HCT116 (cell line): ENCODE measurements at places on chromosomes 4 and X. TPM values are rescaled to one million over a fixed set of nuclear protein-coding genes. Genes with fewer than 3 reads are reported as not detected.
A peak's percentile ranks its signal among the peaks of the same experiment; 100 is the strongest.

Gene MAGEB10
- not detected for total RNA-seq

DNA sequence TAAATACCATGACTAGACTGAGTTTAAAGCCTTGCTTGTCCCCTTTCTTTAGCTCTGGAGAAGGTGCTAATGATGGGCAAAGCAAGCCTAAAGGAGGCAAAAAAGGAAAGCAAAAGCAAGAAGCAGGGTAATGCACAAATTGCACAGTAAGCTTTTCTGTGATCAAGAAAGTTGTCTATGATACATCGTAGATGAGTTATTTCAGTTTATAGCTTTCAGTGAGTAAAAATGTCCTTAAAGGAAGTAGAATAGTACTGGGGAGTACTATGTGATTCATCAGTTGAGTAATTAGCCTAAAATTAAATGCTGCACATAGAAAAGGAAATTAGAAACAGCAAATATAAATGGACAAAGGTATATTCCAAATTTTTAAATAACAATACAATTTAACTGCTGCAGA, 50.2 kb upstream of the PDE5A start:
- H3K4me1 ChIP-seq: no peaks in the 10 kb centered on the region
- H3K4me3 ChIP-seq: no peak overlapping the region
- no peaks in the 10 kb centered on the region for H3K36me3 ChIP-seq
- no peak for DNase-seq

Gene EDA
- 5.2 TPM for total RNA-seq

DNA sequence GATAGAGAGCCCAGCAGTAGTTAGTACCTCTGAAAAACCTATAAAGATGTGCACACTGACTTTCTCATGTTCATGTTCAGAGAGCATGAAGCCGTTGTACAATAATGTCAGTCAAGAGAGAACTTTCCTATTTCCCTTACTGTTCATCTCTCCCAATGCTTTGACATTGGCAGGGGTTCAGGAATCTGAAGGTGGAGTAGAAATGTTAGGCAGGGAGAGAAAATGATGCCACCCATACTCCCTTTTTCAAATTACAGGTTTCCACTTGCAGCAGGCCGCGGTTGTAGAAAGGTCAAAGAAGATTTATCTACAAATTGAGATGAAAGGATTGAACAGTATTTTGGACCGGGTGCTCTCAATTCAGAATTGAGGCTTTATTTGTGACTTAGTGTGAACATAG, 84.3 kb downstream of the DCAF8L2 start:
- H3K27ac ChIP-seq: no peak overlapping the region
- no peak for DNase-seq
- H3K4me1 ChIP-seq: no peaks in the 10 kb centered on the region
- H3K36me3 ChIP-seq: no peaks in the 10 kb centered on the region

Gene PAK3
- not detected for total RNA-seq

Gene CPE
- 29.3 TPM for total RNA-seq

DNA sequence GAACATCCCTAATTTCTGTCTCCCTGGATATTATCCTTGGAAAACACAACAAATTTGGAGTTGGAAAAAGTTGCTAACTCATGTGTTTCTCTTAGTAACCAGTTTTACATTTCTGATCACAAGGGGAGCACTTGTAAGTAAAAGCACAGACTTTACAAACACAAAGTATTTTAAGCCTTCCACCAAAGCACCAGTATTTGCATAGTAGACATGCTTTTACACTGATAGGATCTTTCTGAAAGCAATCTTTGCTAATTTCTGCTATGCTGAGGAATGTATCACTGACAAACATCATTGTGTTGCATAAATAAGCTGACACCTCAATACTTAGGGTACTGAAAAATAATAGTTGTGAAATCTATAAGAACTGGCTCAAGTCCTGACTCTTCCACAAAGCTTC, 100.6 kb downstream of the MID1 start:
- H3K27ac ChIP-seq: no peak overlapping the region
- no peaks in the 10 kb centered on the region for H3K4me1 ChIP-seq
- H3K4me3 ChIP-seq: no peak overlapping the region
- no peaks in the 10 kb centered on the region for H3K36me3 ChIP-seq
- no peak for DNase-seq
- no peaks in the 10 kb centered on the region for H3K27me3 ChIP-seq

Gene TRIM61
- 0.15 TPM for total RNA-seq

Gene ZCCHC18
- total RNA-seq: not detected

DNA sequence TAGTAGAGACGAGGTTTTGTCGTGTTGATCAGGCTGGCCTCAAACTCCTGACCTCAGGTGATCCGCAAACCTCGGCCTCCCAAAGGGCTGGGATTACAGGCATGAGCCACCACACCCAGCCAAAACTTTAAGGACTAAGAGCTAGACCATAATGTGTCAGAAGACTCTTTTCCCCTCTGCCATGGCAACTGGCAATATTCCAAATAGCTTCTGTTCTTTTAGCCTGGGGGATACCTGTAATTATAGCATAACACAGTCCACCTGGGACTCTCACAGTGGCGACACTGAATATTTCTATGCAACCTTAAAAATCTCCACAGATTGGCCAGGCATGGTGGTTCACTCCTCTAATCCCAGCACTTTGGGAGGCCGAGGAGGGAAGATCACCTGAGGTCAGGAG, 45.5 kb upstream of the RBM47 start:
- H3K27me3 ChIP-seq: no peaks in the 10 kb centered on the region
- no peak for DNase-seq
- H3K4me3 ChIP-seq: no peak overlapping the region
- H3K4me1 ChIP-seq: peaks cover 12% of the 10 kb centered on the region; the same call in 1 of the 2 replicates

- no peak overlapping the region for H3K4me3 ChIP-seq
- peak; percentile 26 for DNase-seq
- no peaks in the 10 kb centered on the region for H3K27me3 ChIP-seq
Observed at GRCh38 chrX:100895365-100896075, 21.4 kb upstream of the NOX1 start.

Gene BTK
- 0.37 TPM for total RNA-seq

- no peak for DNase-seq
- no peak overlapping the region for H3K4me3 ChIP-seq
- H3K36me3 ChIP-seq: no peaks in the 10 kb centered on the region
- H3K4me1 ChIP-seq: no peaks in the 10 kb centered on the region
Observed at GRCh38 chr4:64130907-64131306, 278.3 kb downstream of the TECRL start.

- DNase-seq: no peak
- H3K27me3 ChIP-seq: no peaks in the 10 kb centered on the region
- no peaks in the 10 kb centered on the region for H3K4me1 ChIP-seq
- H3K4me3 ChIP-seq: no peak overlapping the region
- H3K36me3 ChIP-seq: no peaks in the 10 kb centered on the region
- H3K27ac ChIP-seq: no peak overlapping the region
Observed at GRCh38 chr4:107757283-107757682, 37.2 kb upstream of the PAPSS1 start.

DNA sequence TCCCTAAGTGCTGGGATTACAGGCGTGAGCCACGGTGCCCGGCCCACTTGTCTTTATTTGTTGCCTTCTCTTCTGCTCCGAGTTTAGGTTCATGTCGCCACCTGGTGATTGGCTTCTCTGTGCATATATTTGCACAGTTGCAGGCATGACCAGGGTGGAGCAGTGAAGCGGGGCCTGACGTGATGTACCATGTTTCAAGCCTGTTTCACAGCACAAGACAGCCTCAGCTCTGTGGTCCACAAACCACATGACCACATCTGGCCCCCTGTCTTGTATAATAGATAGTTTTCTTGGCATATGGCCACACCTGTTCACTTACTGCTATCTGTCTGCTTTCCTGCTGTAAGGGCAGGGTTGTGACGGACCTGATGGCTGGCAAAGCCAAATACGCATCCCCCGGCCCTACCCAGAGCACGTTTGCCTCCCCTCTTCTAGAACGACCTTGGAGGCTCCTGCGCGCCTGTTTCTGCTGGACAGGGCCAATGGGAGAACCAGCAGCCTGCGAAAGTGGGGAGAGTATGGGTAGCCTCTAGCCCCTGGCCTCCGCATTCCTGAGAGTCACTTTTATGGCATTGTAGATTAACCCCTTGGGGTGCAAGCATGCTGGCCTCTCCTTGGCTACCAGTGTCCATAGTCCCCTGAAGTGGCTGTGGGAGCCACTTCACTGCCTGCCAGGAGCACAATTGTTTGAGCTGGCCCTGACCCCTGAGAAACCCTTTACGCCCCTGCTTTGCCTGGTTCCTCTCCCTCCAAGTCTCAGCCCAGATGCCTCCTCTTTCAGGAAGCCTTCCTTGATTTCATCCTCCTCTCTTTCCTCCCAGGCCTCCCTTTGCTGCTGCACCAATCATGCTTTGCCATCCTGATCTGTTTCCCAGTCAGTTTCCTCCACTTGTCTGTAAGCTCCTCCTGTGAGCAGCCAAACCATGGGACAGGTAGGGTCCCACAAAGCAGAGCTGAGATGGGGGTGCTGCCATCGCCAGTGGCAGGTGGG, 6.0 kb upstream of the SH3TC1 start:
- no peaks in the 10 kb centered on the region for H3K36me3 ChIP-seq
- H3K27me3 ChIP-seq: no peaks in the 10 kb centered on the region
- peaks cover 20% of the 10 kb centered on the region for H3K4me1 ChIP-seq
- DNase-seq: peak; percentile 39
- H3K4me3 ChIP-seq: no peak overlapping the region
- 0 out of 2 replicates have a peak overlapping the region, but pooled peaks have one; percentile 6 for H3K27ac ChIP-seq

DNA sequence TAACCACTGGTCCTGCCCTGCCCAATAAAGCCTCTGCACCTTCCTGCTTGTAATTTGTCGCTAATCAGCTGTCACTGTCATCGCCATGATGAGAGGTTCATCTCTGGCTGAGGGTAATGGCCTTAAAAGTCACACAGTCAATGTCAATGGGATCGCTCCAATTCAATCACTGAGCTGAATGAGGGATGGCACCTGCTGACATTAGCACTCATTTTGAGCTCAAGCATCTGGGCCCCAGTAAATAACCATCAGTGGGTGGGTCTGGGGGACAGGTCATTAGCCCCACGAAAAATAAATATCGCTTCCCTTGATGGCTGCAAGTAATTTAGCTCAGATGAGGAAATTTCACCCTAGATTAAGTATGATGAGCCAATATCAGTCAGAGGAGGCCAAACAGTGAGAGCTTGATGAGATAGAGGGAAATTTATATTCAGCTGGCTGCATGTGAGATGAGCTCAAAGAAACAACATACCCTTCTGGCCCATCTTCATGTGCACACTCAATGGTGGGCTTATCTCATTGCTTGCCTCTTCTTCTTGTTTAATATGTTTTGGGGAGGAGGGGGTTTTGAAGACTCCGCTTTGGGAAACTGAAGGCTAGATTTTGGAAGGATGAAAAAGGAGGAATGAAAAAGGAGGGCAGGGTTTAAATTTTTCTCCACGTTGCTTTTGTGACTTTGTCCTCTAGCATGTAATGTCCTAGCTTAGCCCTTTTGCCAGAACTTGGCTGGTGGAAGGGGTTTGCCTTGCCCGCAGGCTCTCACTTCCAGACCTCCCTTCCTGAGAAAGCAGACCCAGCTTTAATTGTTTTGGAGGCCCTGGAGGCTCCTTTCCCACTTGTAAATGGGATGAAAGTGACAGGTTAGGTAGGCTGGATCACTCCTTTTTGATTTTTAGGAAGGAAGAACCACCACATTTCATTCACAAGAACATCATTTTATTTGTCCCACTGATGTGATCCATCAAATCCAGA, 84.8 kb upstream of the PAQR3 start:
- H3K27ac ChIP-seq: no peak overlapping the region
- H3K36me3 ChIP-seq: no peaks in the 10 kb centered on the region
- H3K4me1 ChIP-seq: no peaks in the 10 kb centered on the region
- no peak overlapping the region for H3K4me3 ChIP-seq
- H3K27me3 ChIP-seq: no peaks in the 10 kb centered on the region; the same call in 1 of the 2 replicates
- DNase-seq: no peak

- H3K36me3 ChIP-seq: no peaks in the 10 kb centered on the region
- H3K27me3 ChIP-seq: no peaks in the 10 kb centered on the region
- DNase-seq: no peak
- H3K4me1 ChIP-seq: no peaks in the 10 kb centered on the region
Observed at GRCh38 chr4:26136615-26137014, 184.2 kb upstream of the RBPJ start.

GRCh38 chr4:94523033-94523580, 71.4 kb downstream of the PDLIM5 start:
- no peaks in the 10 kb centered on the region for H3K36me3 ChIP-seq
- peak overlapping the region; percentile 63; the same call in 1 of the 2 replicates for H3K27ac ChIP-seq
- peaks cover 31% of the 10 kb centered on the region for H3K4me1 ChIP-seq
- DNase-seq: no peak
- H3K4me3 ChIP-seq: no peak overlapping the region; the same call in 1 of the 2 replicates

Gene TCEAL5
- not detected for total RNA-seq

DNA sequence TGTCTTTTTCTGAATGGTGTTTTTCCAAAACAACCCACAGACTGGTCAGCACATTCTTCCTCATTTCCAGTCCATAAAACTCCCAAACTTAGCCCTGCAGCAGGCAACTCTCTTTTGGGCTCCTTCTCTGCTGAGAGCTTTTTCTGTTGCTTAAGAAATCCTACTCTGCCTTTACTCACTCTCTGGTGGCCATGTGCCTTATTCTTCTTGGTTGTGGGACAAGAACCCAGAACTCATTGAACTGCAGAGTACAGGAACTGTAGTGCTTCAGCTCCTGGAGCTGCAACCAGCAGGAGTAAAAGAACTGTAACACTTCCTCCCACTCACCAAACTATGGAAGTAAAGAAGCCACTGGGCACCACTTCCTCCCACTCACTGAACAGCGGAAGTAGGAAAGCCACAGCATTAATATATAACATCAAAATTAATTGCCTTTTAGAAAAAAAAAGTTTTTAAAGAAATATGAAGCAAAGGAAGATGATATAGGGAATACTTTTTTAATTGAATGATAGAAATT, 864.1 kb upstream of the PCDH10 start:
- no peak overlapping the region for H3K4me3 ChIP-seq
- DNase-seq: no peak
- H3K4me1 ChIP-seq: no peaks in the 10 kb centered on the region
- no peaks in the 10 kb centered on the region for H3K27me3 ChIP-seq
- no peak overlapping the region for H3K27ac ChIP-seq
- H3K36me3 ChIP-seq: no peaks in the 10 kb centered on the region

GRCh38 chr4:153099391-153100140, 104.7 kb upstream of the TRIM2 start:
- no peak overlapping the region for H3K27ac ChIP-seq
- no peaks in the 10 kb centered on the region for H3K27me3 ChIP-seq
- DNase-seq: no peak
- H3K36me3 ChIP-seq: no peaks in the 10 kb centered on the region
- H3K4me1 ChIP-seq: no peaks in the 10 kb centered on the region

DNA sequence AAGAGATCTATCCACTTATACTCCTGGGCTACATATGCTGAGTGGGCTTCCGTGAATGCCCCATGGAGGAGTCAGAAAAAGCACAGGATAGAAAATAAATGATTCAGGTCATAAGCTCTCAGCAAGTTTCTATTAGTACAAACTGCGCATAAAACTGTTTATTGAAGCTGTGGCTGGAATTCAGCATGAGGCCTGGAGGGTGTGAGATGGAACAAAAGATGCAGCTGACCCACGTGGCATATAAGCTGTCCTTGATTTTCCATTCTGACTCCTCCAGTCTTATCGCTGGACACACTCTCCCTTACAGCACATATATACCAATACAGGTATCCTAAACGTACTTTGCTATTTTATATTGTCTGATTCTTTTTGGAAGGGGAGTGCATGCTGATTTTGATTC, 17.9 kb downstream of the GRXCR1 start:
- DNase-seq: no peak
- no peaks in the 10 kb centered on the region for H3K36me3 ChIP-seq
- no peaks in the 10 kb centered on the region for H3K4me1 ChIP-seq
- H3K27ac ChIP-seq: no peak overlapping the region
